ENCODE measurements at places on chromosomes 4 and X.

DNA sequence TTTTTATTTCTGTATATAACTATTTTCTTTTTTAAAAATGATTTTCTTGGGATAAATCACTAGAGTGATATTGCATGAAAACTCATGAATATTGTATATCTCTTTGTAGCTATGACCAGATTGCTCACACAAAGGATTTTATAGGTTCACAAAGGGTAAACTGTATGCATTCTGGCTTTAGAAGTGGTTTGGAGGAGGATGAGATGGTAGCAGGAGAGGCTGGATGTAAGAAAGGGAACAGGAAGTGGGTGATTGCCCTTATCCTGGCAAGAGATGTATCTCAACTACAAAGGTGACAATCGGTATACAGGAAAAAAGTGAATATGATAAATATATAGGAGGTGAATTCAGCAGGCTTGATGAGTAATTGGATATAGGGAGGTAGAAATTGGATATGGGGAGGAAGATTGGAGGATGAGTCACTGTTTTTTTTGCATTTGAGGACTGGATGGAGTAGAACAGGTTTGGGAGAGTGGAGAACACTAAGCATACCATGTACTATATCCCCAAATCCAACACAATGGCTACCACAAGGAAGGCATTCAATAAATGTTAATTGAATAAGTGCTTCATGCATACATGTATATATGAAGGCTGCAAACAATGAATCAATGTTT, 9.9 kb downstream of the FGG start:
- DNase-seq: no peak

GRCh38 chrX:13658602-13659001, 5.7 kb downstream of the TCEANC start:
- no peak for DNase-seq

DNA sequence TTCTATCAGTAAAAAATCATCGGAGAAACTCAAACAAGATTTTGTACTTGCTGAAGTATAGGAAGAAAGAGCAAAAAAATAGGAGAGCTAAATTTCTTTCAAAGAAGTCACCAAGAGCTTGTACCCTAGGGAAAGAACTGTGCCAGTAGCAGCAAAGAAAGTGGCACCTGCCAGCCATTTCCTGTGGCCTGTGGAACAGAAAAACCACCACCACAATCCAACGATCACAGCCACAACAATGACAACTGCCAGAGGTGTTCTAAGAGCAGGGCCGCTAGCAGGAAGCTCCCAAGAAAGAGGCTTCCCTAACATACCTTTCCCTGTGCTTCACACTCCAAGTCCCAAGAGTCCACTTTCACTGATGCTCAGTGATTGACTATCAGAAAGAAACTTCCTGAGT, 266.1 kb upstream of the GPC4 start:
- DNase-seq: no peak

- DNase-seq: no peak
Observed at GRCh38 chr4:20528508-20528907, 171.8 kb upstream of the PACRGL start.

DNA sequence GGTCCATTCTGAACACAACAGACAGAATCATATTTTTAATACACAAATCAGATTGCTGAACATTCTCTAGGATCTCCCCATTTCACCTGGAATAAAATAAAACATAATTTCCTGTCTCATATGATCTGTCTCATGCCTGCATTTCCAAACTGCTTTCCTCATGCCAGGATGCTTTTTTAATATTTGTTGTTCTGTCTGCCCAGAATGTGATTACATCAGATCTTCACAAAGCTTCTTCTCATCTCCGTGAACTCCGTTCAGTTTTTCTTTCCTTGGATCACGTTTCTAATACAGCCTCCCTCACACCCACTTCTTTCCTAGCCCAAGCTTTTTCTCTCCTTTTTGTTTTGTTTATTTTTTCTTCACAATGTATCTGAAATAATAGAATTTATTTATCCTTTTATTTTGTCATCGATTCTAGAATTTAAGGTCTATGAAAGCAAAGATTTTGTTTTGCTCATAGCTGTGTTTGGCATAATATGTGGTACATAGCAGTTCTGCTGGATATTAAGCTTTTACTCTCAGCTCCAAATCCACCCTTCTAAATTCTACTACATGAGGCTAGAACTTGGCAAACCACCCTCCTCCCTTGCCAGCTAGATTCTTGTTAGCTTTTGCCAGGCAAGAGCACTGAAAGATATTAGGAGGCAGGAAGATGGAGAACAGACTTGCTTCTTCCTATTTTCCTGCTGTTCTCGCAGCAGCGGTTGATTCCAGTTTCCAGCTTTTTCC, 165.5 kb upstream of the SLIT2 start:
- DNase-seq: no peak

- no peak for DNase-seq
Observed at GRCh38 chrX:136752796-136753195, 27.9 kb downstream of the ARHGEF6 start.

GRCh38 chr4:5561286-5561685, 147.1 kb downstream of the EVC2 start:
- no peak for DNase-seq

DNA sequence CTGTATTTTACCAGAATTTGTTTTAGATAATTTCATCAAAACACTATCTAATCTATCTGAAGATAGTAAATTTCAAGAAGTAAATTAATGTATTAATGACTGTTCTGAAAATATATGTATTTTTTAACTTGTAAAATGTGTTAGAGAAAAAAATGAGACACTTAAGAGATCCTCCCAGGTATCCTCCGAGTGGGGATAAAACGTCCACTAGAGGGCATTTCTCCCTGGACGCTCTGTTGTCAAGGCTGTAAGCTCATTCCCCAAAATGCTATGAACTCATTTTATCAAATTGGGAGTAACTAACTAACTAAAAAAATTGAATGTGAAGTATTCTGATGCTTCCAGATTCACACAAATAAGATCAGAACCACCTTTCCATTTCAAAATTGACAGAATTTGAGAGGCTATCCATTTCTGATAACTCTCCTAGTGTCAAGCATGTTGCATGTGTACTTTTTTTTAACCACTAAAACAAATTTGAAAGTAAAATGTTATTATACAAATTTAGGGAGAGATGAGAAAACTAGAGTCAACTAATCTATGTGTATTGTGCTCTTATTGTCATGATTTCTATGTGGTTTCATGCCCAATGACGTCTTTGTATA, 337.3 kb upstream of the HS3ST1 start:
- DNase-seq: no peak

- DNase-seq: no peak
Observed at GRCh38 chr4:70298051-70298450, 36.7 kb upstream of the CABS1 start.
